ENCODE measurements at places on chromosomes 2 and 18.

GRCh38 chr2:25286025-25286400, 55.7 kb downstream of the DNMT3A start:
- H3K36me3 ChIP-seq = no peaks in the 10 kb centered on the region
- H3K4me1 ChIP-seq = peaks cover 14% of the 10 kb centered on the region
- no peaks in the 10 kb centered on the region for H3K27me3 ChIP-seq
- H3K27ac ChIP-seq = no peak overlapping the region
- no peak overlapping the region for H3K4me3 ChIP-seq

- H3K4me1 ChIP-seq = peaks cover 2% of the 10 kb centered on the region
- no peaks in the 10 kb centered on the region for H3K27me3 ChIP-seq
- no peak for DNase-seq
- H3K27ac ChIP-seq = no peak overlapping the region
- no peak overlapping the region for H3K4me3 ChIP-seq
Observed at GRCh38 chr2:15582710-15583357, 8.8 kb upstream of the DDX1 start.

GRCh38 chr2:38127277-38127676, 51.3 kb upstream of the CYP1B1 start:
- no peaks in the 10 kb centered on the region for H3K4me1 ChIP-seq
- no peak overlapping the region for H3K27ac ChIP-seq
- no peaks in the 10 kb centered on the region for H3K36me3 ChIP-seq
- no peak for DNase-seq
- H3K4me3 ChIP-seq = no peak overlapping the region

DNA sequence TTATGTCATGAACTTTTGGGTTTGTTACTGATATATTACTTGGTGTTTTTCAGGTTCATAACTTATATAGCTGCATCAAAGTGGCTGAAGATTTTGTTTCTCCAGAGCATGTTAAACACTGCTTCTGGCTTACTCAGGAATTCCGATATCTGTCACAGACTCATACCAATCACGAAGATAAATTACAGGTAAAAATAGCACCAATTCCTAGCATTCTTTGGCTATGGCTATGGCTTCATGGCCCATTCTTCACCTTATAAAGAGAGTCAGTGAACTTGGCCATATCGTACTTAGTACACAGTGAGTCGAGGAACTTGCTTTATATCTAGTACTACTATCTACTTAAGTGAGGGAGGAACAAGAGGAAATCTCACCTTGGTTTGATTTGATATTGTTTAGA, 49.9 kb downstream of the KDM3A start:
- no peak overlapping the region for H3K4me3 ChIP-seq
- no peak for DNase-seq
- no peak overlapping the region for H3K27ac ChIP-seq
- no peaks in the 10 kb centered on the region for H3K4me1 ChIP-seq

GRCh38 chr2:37630301-37630700, 41.1 kb downstream of the CDC42EP3 start:
- H3K27me3 ChIP-seq = no peaks in the 10 kb centered on the region
- H3K27ac ChIP-seq = no peak overlapping the region
- H3K4me1 ChIP-seq = peaks cover 4% of the 10 kb centered on the region
- DNase-seq = no peak

GRCh38 chr18:34548120-34548972, 161.8 kb upstream of the DTNA start:
- no peaks in the 10 kb centered on the region for H3K27me3 ChIP-seq
- H3K27ac ChIP-seq = no peak overlapping the region
- H3K4me3 ChIP-seq = no peak overlapping the region
- DNase-seq = no peak

- H3K27me3 ChIP-seq = no peaks in the 10 kb centered on the region
- no peaks in the 10 kb centered on the region for H3K4me1 ChIP-seq
- no peak for DNase-seq
- H3K27ac ChIP-seq = no peak overlapping the region
Observed at GRCh38 chr2:172293952-172294351, 133.4 kb upstream of the ITGA6 start.

- DNase-seq = no peak
- H3K4me1 ChIP-seq = no peaks in the 10 kb centered on the region
- no peak overlapping the region for H3K4me3 ChIP-seq
- H3K27ac ChIP-seq = no peak overlapping the region
- no peaks in the 10 kb centered on the region for H3K36me3 ChIP-seq
- no peaks in the 10 kb centered on the region for H3K27me3 ChIP-seq
Observed at GRCh38 chr2:1248187-1248586, 165.1 kb upstream of the TPO start.

GRCh38 chr2:239147376-239147775, 253.4 kb downstream of the HDAC4 start:
- no peak overlapping the region for H3K4me3 ChIP-seq
- no peak overlapping the region for H3K27ac ChIP-seq
- H3K27me3 ChIP-seq = no peaks in the 10 kb centered on the region
- no peak for DNase-seq
- H3K36me3 ChIP-seq = peaks cover 24% of the 10 kb centered on the region
- H3K4me1 ChIP-seq = no peaks in the 10 kb centered on the region

- H3K27me3 ChIP-seq = no peaks in the 10 kb centered on the region
- H3K4me1 ChIP-seq = peaks cover 19% of the 10 kb centered on the region
- no peak for DNase-seq
- no peak overlapping the region for H3K4me3 ChIP-seq
Observed at GRCh38 chr2:8644605-8645175, 37.2 kb upstream of the ID2 start.

- H3K4me3 ChIP-seq = no peak overlapping the region
- H3K36me3 ChIP-seq = no peaks in the 10 kb centered on the region
- no peak for DNase-seq
- H3K27me3 ChIP-seq = no peaks in the 10 kb centered on the region
- peaks cover 14% of the 10 kb centered on the region for H3K4me1 ChIP-seq
Observed at GRCh38 chr18:57060814-57061213, 86.1 kb upstream of the BOD1L2 start.

- H3K4me3 ChIP-seq = no peak overlapping the region
- no peaks in the 10 kb centered on the region for H3K36me3 ChIP-seq
- H3K27me3 ChIP-seq = no peaks in the 10 kb centered on the region
- DNase-seq = no peak
Observed at GRCh38 chr2:43309935-43310334, 83.5 kb upstream of the ZFP36L2 start.

- DNase-seq = no peak
- no peak overlapping the region for H3K27ac ChIP-seq
- H3K4me1 ChIP-seq = no peaks in the 10 kb centered on the region
- H3K27me3 ChIP-seq = no peaks in the 10 kb centered on the region
- no peak overlapping the region for H3K4me3 ChIP-seq
Observed at GRCh38 chr2:8550937-8551621, 130.8 kb upstream of the ID2 start.

DNA sequence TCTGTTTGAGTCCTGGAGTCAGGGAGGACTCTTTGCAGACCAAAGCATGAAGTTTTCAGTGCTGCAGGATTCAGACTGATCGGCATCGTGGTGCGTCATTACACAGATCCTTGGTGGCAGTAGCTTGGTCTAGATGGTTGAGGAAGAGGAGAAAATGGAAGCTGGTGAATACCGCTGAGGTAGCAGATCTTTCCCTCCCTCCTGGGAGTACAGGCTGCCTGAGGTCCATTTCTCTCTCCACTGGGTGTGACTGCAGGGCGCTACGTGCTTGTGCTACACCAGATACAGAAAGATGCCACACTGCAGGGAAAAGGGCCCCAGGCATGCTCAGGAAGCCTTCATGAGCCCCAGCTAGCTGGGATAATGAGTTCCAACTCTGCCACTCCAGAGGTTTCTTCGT, 3.3 kb upstream of the CNDP1 start:
- peaks cover 28% of the 10 kb centered on the region for H3K27me3 ChIP-seq
- H3K27ac ChIP-seq = no peak overlapping the region
- no peak overlapping the region for H3K4me3 ChIP-seq
- no peaks in the 10 kb centered on the region for H3K4me1 ChIP-seq

GRCh38 chr2:125004106-125004800, 979.2 kb downstream of the CNTNAP5 start:
- H3K36me3 ChIP-seq = no peaks in the 10 kb centered on the region
- H3K4me3 ChIP-seq = no peak overlapping the region
- H3K27me3 ChIP-seq = no peaks in the 10 kb centered on the region
- no peak for DNase-seq

DNA sequence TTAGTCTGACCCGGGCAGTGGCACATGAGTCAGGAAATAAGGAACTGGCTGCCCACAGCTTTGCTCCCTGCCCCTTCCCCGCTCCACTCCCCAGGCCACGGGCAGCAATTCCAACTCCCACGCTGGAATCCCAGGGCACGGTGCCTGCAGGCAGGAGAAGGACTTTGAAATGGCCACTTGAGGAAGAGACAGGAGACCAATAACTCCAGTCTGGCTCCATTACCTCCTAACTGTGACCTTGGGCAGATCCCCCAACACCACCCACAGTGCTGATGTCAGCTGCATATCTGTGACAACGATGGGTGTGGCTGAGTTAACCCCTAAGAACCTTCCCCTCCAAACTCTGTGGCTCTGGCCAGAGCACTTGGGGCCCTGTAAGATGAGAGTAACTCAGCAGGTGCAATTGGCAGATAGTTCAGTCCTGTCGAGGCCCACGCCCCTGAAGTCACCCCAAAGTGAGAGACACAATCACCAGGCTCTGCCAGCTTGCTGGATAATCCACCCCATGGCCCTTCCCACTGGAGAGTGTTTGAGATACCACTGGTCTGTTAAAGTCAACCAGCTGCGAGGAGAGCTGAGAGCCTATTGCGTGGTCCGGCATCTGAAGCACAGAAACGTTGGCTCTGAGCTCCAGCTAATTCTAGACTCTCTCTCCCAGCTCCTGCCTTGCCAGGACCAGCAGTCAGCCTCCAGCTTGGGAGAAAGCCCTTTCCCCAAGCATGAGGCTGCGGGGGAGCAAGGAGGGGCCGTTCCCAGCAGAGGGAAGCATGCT, 175.2 kb downstream of the TNS1 start:
- H3K36me3 ChIP-seq = no peaks in the 10 kb centered on the region
- H3K27ac ChIP-seq = no peak overlapping the region
- no peaks in the 10 kb centered on the region for H3K27me3 ChIP-seq
- no peak overlapping the region for H3K4me3 ChIP-seq
- no peaks in the 10 kb centered on the region for H3K4me1 ChIP-seq
- DNase-seq = no peak

DNA sequence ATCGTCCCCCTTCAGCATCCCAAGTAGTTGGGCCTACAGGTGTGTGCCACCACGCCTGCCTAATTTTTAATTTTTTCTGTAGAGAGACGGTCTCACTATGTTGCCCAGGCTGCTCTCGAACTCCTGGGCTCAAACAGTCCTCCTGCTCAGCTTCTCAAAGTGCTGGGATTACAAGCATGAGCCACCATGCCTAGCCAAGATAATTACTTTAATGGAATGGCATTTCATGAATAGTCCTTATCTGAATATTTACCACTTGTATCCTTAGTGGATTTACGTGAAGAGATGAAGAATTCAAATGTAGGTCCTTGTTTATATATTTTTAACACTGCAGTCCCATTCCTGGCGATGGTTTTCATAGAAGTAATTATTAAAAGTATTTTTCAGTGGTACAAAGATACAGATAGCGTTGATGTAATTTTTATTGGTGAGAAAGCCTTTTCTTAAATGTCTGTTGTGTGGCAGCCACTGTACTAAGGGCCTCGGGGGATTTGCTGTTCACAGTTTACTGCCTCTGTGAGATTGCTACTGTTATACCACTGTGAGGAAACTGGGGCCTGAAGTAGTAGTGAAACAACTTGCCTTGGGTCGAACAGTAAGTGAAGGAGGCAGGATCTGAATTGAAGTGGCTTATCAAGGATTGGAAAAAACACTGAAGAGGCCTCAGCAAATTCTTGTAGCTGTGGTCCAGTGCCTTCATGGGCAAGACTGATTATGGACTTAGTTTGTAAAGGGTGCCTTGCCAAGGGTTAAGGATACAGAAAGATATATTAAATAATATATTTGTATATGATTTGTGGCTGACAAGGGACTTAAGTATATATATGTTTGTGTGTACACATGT, 151.2 kb downstream of the PRPF40A start:
- H3K4me3 ChIP-seq = no peak overlapping the region
- H3K4me1 ChIP-seq = no peaks in the 10 kb centered on the region
- H3K36me3 ChIP-seq = peaks cover 3% of the 10 kb centered on the region
